Activated T-cell treated with anti-CD3 and anti-CD28 coated beads, Interleukin-2, amount 50 U/mL, for 48 hours (primary cell): ENCODE measurements at places on chromosomes 2 and 18.

- no peak for DNase-seq
Observed at GRCh38 chr2:23327887-23328286, 57.1 kb upstream of the KLHL29 start.

DNA sequence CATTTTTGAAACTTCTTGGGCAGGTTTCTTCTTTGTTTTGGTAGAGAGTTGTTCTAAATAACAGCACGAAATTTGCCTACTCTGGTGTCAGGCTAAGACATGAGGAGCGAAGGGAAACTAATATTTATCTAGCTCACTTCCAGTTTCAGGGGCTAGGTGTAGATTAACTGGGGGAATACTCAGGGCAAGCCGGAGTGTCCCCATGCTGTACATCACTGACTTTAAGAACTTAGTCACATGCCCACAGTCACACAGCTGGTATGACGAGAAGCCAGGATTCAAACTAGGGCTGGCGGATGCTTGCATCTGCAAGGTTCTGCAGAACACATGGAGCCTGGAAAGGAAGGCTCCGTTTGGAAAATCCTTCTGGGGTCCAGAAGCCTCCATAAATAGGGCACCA is 133.3 kb downstream of the ALPK2 start:
- DNase-seq, result no peak

DNA sequence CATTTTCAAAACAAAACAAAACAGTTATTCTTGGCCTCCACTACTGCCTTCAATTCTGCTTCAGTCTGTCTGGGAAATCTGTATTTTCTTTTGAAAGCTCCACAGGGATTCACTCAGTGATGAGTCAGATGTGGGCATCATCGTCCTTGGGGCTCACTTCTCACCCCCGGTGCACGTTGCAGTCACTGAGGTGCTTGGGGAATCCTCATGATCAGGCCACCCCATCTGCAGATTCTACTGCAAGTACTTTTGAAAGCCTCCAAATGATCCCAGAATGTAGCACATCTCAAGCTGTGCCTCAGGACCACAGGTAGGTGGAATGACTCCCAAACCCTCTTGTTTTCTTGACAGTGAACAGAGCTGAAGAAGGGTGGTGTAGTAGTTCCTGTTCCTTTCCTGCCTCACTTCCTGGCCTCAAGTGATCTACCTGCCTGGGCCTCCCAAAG is 34.3 kb downstream of the LPIN2 start:
- DNase-seq, result peak; percentile 61

GRCh38 chr2:15378148-15378908 is 182.8 kb downstream of the NBAS start:
- DNase-seq, result no peak

GRCh38 chr2:158142568-158143332 is 41.1 kb downstream of the UPP2 start:
- no peak for DNase-seq
